NCI-H82 (cell line): ENCODE measurements at places on chromosomes 1 and 21.

DNA sequence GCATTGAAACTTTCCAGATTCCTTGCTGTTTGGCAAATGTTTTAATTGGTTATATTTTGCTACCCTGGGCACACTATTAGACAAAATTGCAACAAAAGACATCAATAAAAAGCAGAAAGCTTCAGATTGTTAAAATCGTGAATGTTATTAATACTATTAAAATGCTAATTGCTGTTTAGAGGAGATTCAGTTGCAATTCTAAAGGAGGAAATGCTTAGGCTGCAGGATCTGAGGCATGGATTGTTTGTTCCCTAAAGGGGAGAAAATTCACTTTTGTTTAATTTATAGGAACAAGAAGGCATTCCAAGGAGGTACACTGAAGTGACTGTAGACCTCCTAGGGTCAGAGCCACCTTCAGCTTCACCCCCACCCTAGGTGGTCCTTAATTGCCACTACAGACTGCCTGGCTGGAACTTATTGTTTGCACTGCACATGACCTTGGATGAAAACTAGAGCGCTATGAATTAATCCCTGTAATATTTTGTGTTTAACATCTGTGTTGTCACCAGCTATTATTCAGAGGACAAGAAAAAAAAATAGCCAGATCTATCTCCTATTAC lies 1266.9 kb upstream of the ADGRL2 start:
- DNase-seq: no peak

- DNase-seq: peak; percentile 47
These were observed 41.3 kb upstream of the BMP8B start for GRCh38 chr1:39829791-39830533.

GRCh38 chr1:188463919-188464318 lies 1635.2 kb downstream of the PLA2G4A start:
- DNase-seq: no peak

- DNase-seq: no peak
These were observed 510.6 kb downstream of the NCAM2 start for GRCh38 chr21:21508859-21509258.

GRCh38 chr1:78730054-78730453 lies 80.4 kb downstream of the IFI44 start:
- no peak for DNase-seq

- DNase-seq: no peak
These were observed 353.6 kb upstream of the USP24 start for GRCh38 chr1:55568732-55569131.

DNA sequence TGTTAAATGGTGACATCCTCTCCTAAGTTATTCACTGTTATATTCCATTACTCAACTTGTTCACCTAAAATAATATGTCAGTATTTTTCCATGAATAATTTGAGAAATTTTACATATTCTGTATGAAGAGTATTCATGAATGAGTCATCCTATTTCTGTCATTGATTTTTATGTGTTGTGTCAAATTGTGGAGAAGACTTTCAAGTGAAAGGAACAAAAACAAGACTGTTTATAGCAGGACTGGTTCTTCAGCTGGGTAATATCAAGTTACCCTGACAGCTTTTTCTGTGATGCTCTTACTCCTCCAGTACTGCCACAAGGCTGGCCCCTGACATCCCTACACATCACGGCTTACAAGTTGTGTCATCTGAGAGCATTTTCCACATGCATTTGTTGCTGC lies 847.7 kb downstream of the NCAM2 start:
- no peak for DNase-seq

GRCh38 chr1:151540982-151541377 lies 871 bp downstream of the TUFT1 start:
- peak; percentile 52 for DNase-seq

DNA sequence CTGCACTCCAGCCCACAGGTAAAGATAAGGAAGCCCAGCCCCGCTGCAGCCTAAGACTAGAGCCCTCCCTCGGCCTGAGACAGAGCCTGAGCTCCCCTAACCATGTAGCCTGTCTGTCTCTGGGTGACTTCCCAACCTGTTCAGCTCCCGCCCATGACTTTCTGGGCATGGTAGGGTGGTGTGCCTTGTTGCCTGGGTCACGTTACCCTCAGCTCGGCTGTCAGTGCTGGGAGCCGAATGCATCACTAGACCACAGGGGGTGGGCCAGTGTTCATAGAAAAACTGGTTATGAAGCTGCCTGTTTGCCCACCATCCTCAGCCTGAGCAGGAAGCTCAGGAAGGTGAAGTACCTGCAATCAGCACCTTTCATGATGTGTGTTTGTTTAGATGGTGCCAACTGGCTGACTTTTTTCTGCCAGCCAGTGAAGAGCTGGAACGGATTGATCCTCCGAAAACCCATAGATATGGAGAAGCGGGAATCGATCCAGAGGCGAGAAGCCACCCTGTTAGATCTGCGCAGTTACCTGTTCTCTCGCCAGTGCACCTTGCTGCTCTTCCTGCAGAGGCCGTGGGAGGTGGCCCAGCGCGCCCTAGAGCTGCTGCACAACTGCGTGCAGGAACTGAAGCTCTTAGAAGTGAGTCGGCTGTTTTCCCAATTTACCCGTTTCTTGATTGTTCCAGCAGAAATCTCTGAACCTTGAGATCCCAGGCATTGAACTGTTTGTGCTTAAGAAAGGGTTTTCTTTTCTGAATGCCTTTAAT lies 43.9 kb upstream of the PWP2 start:
- DNase-seq: no peak

DNA sequence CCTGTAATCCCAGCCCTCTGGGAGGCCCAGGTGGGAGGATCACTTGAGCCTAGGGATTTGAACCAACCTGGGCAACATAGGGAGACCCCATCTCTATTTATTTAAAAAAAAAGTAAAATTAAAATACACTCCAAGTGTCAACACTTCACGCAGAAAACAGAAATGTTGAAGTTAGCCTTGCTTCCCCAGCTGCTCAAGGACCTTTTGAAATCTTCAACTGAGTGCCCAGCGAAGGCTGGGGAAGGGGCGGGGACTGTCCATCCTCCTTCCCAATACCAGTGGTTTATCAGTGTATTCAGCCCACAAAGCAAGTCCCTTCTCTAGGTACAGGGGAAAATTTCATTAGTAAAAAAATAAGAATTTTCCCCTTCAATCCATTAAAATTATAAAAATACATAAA lies 2.2 kb upstream of the DNAJC28 start:
- DNase-seq: no peak

- DNase-seq: peak; percentile 49
These were observed 8.6 kb downstream of the MORN1 start for GRCh38 chr1:2382621-2383361.

DNA sequence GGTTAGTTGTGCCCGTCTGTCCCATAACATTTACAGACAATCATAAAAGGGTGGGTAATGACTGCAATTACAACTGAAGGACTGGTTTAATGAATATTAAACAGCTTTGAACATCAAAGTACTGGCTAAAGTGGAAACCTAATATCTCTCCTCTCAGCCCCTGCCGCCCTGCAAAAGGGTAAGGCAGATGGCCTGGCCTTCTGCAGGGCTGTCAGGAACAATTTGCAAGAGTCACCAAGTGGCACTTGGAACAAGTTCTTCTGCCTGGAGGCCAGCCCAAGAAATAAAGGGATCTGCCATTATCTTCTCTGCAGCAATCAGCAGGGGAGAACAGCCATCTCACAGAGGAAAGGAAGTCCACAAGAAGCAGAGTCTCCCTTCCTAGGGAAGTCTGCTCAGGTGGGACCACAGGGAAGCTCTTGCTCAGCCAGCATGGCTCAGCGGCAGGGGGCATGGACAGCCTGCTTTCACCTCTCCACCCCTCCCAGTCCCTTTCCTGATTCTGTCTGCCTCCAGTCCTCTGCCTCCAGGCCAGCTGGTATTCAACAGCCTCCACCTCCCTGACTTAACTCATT lies 96.1 kb downstream of the TRABD2B start:
- DNase-seq: peak; percentile 9

DNA sequence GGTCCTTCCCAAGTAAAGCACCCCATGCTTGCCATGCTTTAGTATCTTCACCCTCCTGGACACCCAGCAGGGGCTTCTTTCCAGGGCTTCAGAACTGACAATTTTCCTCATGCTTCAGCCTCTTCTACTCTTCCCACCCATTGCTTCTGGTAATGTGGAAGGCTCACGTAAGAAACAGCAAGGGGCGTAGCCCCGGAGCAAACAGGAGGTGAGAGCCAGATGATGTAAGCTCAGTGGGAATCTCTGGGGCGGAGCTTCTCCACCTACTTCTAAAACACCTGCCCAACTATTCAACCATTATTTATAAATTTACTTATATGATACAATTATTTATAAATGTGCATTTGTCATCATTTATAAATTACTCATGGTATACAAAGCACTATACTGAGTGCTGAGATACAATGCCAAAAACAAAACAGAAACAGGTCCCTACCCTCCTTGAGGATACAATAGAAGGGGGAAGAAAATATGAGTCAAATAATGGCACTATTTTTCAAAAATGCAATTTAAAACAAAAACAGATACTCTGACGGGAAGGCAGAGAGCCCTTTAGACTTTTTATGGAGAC lies 140.1 kb upstream of the CAMK1G start:
- no peak for DNase-seq
